Activated T-cell treated with anti-CD3 and anti-CD28 coated beads, Interleukin-2, amount 50 U/mL, for 1 hour (primary cell): ENCODE measurements at places on chromosomes 16 and 17.

DNA sequence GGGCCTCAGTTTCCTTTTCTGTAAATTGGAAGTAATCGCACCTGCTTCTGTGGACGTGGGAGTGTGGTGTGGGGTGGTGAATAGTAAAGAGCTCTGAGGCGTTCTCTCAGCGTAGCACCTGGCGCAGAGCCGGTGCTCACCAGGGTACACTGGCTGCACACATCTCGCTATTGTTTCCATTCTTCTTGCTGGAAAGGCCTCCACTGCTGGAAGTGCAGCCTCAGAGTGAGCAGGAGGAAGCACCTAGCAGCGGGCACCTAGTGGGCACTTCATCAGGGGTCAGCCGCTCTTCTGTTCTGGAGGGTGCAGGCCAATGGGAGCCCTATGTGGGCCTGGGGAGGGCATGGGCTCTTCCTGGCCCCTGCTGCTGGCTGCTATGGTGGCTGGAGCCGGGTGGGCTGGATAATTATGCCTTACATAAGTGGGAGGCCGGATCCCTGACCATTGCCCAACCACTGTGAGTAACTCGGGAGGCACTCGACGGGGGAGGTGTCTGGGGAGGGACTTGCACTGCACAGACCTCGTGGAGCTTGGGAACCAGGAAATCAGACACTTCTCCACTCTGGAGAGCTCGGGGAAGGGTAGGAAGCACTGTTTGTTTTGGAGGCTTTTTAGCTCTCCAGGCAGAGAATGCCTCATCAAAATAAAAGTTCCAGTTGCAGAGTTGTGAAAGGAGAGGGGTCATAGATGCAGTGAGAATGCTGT lies 1.7 kb downstream of the MAP2K3 start:
- no peak for DNase-seq

DNA sequence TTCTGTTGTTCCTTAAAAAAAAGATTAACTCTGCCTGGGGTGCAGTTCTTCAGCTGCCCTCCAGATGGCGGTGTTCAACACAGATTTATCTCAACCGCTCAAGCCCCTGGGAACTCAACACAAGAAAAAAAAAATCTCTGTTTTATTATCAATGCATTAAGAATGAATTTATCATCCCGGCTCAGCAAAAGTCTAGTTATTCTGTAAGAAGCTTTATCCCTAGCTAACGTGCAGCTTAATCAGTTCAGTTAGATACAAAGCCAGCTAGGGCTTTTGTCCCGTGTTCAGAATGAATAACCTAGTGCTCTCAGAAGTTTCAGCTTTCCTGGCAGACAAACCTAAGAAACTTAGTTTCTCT lies 475.9 kb upstream of the CCL2 start:
- DNase-seq: peak; percentile 24

GRCh38 chr16:31042866-31043265 lies 9.5 kb downstream of the STX4 start:
- DNase-seq: no peak

- DNase-seq: no peak
These were observed 483.5 kb downstream of the CDH13 start for GRCh38 chr16:83110269-83110668.

GRCh38 chr17:40451420-40451819 lies 8.2 kb downstream of the IGFBP4 start:
- DNase-seq: no peak

DNA sequence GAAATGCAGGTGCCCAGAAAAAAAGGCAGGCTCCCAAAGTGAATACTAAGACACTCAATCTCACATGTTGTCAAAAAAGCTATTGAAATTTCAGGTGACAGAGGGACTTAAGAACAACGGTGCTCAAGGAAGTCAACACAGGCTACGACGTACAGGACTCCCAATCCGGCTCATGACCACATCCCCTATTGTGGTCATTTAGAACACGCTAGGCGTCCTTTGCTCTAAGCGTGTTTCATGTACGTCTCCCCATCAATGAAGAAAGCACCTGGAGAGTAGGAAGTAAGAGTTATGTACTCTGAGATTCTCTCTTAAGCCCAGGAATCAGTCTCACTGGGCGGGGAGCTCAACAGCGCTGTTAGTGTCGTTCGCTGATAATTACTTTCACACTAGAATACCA lies 94.1 kb downstream of the MRM3 start:
- no peak for DNase-seq

DNA sequence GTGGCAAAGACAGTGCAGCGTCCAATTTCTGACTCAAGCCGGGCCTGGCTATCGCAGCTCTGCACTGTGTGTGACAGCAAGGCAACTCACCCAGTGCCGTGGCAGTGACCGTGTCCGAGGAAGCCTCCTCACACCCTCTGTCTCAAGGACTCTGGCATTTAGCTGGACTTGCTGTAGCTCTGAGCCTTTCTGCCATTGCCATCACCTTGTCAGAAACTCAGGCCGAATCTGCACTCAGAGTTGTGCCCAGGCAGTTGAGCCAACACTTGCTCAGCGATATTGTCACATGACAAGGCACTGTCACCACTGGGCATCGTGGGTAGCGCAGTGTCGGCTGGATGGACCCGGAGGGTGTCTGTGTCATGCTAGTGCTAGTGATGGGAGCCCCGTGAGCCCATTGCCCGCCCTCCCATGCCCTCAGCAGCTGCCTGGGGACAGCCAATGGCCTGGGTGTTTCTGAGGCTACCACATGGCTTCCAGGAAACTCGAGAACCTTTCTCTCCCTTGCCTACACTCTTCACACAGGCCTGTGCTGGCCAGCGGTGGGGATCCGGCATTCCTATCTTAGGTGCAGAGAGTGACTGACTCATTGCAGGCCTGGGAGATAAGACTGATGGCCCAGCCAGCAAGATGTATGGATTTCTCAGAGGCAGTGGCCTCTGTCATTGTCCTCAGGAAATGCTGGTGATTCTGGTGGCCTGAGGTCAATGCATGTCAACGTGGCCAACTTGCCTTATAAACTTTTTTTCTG lies 22.1 kb upstream of the STH start:
- DNase-seq: no peak

GRCh38 chr17:72472106-72472505 lies 351.3 kb downstream of the SOX9 start:
- DNase-seq: no peak

GRCh38 chr16:57815987-57816745 lies 13.9 kb upstream of the KIFC3 start:
- peak; percentile 52 for DNase-seq

GRCh38 chr16:19219836-19220235 lies 51.8 kb downstream of the SYT17 start:
- DNase-seq: no peak

GRCh38 chr17:81285179-81285878 lies 9.8 kb downstream of the SLC38A10 start:
- DNase-seq: peak; percentile 49

GRCh38 chr17:73028299-73028755 lies 64.2 kb downstream of the SLC39A11 start:
- no peak for DNase-seq

- no peak for DNase-seq
These were observed 1.3 kb upstream of the ALKBH5 start for GRCh38 chr17:18182110-18182977.

DNA sequence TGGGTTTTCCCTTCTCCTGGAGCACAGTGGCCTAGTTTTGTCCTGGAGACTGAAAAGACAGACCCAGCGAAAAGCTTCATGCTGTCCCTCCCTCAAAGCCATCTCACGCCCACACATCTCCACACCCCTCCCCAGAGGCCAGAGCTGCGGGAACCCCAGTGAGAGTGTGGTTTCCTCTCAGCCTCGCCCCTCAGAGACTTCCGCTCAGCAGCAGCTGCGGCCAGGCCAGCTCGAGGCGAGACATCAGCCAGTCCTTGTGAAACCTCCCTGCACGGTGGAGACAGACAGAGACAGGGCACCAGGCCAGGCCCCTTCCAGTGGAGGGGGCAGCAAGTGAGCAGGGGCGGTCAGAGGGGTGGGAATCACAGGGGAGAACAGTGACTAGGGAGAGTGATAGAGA lies 77.0 kb upstream of the TNRC6C start:
- DNase-seq: peak; percentile 66

GRCh38 chr16:86120201-86121192 lies 221.5 kb downstream of the IRF8 start:
- no peak for DNase-seq

- no peak for DNase-seq
These were observed 20.6 kb downstream of the MYH10 start for GRCh38 chr17:8609910-8610309.

- no peak for DNase-seq
These were observed 76.9 kb upstream of the CREBBP start for GRCh38 chr16:3957344-3957980.

GRCh38 chr17:76271669-76272540 lies 6.8 kb downstream of the UBALD2 start:
- peak; percentile 62 for DNase-seq

DNA sequence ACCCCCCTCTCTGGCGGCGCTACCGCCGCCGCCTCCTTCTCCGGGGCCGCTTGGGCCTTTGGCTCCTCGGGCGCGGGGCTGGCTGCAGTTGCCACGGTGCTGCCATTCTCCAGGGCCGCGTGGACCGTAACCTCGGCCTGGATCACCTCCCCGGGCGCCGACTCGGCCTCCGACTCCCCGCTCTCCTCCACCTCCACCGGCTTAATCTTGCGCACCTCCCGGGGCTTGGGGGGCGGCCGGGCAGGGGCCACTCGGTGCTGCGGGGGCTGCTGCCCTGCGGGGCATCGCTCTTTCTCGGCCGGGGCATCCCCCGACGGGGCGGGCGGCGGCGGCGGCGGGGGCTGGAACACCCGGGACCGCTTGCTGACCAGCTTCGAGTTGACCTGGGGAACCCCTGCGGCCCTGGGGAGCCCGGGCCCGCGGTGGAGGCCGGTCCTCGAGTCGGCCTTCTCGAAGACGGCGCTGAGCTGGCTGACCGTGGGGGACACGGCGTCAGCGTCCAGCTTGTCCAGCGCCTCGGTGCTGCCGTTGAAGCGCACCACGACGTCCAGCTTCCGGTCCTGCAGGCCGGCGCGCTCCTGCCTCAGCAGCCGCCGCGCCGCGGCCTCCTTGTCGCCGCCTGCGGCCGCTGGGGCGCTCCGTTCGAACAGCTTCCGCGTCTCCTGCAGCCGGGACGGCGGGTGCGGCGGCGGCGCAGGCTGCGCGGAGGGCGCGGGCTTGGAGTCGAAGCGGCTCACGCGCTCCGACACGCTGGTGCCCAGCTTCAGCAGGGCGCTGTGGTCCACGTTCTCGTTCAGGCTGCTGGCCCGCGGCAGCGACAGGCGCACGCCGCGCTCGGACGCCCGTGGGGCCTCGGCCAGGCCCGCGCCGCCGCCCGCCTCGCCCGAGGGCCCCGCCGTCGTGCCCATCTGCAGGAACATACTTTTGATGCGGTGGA lies 792 bp downstream of the PPP1R9B start:
- peak; percentile 74 for DNase-seq

DNA sequence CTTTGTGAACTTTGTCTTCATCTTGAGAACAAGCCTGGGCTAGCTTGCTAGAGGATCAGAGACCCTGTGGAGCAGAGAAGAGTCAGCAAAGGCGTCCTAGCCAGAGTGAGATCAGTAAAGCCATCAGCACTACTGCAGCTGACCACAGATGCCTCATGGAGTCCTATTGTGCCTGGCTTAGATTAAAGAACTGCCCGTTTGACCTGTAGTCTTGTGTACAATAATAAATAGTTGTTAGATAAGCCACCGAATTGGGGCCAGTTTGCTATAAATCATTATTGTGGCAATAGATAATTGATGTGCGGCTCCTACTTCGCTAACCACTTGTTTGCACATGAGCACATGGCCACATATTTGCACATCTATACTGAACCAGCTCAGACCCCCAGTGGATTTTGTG lies 103.0 kb downstream of the CYLD start:
- DNase-seq: no peak

DNA sequence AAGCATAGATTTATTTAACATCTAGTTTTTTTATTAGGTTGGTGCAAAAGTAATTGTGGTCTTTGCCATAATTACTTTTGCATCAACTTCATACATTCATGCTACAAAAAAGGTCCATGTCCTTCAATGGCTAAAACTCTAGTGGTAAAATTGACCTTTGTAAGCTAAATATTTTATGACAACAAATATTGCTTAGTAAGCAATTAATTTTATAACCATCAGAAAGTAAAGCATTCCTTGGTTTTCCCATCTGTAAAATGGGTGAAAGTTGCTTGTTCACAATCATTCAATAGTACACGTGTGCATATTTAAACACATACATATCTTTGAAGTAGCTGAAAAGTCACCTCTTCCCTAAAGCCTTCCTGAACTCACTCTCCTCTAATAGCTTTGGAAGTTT lies 789.6 kb downstream of the CDH8 start:
- DNase-seq: no peak

DNA sequence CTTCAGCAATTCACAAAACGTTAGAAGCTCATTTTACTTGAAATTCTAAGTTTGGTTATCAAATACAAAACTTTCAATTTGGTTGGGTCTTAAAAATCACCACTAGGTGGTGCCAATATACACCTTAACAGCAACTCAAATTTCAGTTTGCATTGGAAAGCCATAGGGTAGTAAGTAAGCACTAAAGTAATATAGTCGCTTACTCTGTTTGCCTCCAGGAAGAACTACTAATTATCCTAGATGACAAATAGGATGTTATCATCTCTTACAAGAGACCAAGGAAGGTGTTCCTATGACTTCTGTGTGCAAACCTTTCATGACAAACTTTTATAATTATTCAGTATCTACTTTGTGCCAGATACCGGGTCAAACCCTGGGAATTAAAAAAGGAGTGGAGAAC lies 93.3 kb downstream of the MYO1D start:
- DNase-seq: no peak

DNA sequence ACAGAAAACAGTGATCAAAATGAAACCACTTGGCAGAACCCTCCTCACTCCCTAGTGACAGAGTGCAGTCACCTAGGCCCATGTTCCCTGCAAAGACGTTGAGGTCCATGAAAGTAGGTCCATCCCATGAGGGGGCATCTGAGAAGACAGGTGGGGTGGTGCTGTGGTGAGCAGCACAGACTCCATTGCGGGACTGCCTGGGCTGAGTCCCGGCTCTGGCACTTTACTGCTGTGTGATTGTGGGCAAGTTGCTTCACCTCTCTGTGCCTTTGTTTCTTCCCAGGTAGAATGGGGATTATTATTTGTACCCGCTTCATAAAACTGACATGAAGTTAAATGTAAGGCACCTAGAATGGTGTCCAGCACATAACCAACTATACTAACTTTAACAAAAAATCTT lies 23.5 kb upstream of the RHOT1 start:
- DNase-seq: no peak
